AG09309 (cell line): ENCODE measurements at places on chromosomes 4 and X.

- no peak for DNase-seq
These were observed 7.5 kb upstream of the BCOR start for GRCh38 chrX:40104985-40105834.

DNA sequence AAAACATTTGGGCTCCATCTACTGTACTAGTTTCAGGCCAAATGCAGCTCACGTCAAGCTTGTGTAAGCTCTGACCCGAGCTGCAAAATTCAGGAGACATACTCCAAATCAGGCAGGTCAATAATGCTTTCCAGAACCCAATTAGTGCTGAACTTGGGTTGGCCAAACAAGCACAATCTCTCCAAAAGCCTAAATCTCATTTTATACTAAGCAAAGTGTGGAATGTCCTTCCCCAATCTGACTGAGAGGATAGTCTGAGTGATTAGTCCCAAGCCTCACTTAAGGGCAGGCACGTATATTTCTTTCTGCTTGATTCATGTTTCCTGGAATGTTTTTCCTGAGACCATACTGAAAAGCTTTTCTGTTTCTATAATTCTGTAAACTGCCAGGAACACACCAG is 79.9 kb downstream of the NKX6-1 start:
- no peak for DNase-seq

- DNase-seq = no peak
These were observed 6.7 kb upstream of the EIF4E start for GRCh38 chr4:98935633-98936032.

DNA sequence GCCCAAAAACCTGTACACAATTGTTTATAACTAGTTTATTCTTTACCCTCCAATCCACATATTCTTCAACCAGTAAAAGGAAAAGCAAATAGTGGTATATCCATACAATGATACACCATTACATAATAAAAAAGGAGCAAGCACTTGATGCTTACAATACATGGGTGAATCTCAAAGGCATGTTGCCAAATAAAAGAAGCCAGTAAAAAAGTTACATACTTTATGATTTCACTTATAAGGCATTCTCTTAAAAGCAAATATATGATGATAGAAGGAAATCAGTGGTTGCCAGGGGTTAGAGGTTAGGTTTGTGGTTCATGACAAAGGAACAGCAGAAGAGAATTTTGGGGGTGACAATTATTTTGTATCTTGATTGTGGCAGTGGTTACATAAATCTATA is 896.1 kb upstream of the LCORL start:
- no peak for DNase-seq

DNA sequence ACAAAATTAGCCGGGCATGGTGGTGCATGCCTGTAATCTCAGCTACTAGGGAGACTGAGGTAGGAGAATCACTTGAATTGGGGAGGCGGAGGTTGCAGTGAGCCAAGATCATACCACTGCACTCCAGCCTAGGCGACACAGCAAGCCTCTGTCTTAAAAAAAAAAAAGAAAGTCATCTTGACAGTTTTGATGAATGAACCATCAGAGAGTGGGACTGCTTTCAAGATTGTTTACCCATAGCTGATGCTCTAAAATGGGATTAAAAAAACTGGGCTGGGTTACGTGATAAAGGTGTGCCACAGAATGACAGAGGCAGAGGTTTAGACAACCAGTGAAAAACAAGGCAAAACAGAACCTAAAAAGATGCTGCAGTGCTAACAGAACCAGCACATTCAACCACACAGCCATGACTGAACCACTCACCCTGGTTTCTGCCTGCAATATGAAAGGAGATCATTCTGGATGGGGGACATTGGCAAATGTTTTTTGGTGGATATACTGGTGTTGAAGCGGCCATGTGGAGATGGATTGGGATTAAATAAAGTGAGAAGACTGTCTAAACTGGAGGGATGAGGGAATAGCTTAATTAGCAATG is 22.2 kb downstream of the GPAT3 start:
- DNase-seq = no peak

DNA sequence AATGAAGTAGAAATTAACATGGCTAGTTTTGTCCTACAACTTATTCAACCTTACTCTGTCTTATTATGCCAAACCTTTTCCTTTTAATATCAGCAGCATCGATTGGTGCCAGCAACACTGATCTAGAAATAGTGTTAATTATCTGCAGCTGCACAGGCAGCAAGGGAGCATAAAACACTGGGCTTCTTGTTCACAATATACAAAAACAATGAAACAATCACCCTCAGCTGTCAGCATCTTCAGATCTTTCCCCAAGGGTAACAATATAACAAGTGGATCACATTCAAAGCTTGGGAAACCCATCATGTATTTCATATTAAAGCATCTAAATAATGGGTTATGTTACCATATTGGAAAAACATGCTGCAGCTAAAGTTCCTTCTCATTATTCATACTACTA is 238.1 kb downstream of the SPOCK3 start:
- DNase-seq = no peak

GRCh38 chr4:40244606-40245005 is 47.8 kb downstream of the RHOH start:
- DNase-seq = no peak

DNA sequence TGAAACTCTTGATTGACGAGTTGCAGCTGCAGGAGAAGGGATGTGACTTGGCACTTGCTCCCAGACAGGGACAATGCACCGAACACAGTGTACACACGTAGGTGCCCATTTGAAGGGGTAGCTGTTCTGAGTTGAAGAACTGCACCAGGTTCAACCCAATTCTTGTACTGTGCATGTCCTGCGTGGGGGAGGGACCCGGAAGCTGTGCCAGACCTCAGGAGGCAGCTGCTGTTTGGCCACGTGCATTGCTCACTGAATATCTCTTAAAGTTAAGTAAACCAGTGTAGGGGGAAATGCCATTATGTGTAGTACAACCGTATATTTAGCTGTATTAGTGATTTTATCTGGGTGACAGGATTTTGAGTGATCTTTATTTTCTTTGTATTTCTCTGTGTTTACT is 12.0 kb upstream of the RBBP7 start:
- DNase-seq = no peak

- DNase-seq = no peak
These were observed 407.0 kb downstream of the BCOR start for GRCh38 chrX:39690541-39691415.

DNA sequence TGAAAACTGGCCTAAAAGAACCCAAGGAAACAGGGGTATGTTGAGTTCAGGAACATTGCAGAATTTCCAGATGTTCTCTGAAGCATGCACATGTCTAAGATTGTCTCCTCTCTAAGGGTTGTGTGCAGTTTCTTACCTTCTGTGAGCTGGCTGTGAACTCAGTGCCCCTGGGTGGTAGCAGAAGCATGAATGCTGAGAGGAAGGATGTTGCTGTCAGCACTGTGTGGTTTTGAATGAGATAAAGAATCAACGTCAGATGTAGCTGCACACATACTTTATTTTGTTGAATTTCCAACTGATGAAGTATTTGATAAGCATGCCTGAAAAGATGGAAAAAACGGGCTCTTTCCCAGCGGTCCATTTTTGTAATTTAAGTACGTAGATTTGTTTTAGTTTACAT is 23.8 kb upstream of the CD38 start:
- DNase-seq = no peak

DNA sequence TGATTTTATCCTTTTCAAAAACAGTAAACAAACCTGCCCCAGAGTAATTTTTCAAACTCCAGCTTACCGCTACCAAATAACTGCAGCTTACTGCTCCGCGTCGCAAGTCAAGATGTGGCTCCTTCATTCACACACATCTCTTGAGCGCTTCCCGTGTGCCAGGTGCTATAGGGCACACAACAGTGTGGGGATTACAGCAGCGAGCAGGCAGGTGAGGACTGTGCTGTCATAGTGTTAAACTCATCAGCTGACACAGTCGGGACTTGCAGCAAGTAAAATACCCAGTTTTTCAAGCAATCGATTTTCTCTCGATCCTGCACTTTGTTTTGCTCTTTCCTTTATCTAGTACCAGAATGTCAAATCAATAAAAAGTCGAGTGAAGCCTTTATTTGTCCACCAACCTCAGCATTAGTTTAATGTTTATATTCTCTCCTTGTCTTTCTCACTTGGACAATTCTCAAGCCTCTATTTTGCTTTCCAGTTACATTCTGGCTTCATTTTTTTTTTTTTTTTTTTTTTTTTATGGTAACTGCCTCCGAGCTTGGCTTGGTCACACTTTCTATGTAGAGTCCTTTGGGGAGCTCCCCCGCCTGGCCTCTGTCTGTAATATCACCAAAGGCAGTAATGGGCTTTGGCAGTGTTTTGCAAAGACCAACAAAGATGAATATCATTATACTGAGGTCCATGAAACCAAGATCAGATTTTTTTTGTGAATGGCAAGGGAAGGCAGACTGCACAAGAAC is 8.3 kb upstream of the ASB5 start:
- DNase-seq = peak; percentile 25

GRCh38 chr4:121139533-121140222 is 24.4 kb downstream of the TNIP3 start:
- no peak for DNase-seq

DNA sequence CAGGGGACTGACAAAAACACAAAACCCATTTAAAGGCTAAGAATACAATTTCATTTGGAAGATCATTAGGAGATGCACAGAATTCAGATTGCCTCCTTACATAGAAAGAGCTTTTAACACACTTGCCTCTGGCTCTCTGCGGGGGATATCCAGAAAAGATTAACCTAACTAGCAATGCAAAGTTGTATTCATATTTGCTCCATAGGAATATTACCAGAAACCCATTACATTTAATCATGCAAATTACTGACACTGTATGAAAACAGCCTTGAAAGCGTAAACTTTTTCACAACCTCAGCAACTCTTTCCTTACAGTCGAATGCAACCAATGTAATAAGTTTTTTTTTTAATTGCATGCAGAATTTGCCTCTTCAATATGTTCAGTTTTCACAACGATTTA is 1087.3 kb upstream of the PRKX start:
- DNase-seq = no peak

- no peak for DNase-seq
These were observed 209.7 kb upstream of the PRPS2 start for GRCh38 chrX:12581546-12581945.

GRCh38 chr4:74555231-74555630 is 110.3 kb downstream of the AREG start:
- DNase-seq = no peak

DNA sequence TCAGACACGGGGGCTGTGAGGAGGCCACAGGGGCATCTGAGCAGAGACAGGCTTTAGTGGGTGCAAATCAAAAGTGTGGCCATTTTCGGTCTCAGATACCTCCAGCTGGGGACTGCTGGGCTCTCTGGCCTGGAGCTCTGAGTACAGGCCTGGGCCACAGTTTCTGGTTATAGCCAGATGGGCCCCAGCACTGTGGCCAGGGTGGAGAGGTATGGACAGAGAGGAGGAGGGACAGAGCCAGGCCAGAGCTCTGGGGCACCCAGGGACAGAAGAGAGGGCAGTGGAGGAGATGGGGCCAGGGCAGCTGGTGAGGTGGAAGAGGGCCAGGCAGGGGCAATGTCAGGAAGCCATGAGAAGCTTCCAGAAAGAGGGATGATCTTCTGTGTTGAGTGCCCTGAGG is 20.1 kb downstream of the CCNQ start:
- no peak for DNase-seq

DNA sequence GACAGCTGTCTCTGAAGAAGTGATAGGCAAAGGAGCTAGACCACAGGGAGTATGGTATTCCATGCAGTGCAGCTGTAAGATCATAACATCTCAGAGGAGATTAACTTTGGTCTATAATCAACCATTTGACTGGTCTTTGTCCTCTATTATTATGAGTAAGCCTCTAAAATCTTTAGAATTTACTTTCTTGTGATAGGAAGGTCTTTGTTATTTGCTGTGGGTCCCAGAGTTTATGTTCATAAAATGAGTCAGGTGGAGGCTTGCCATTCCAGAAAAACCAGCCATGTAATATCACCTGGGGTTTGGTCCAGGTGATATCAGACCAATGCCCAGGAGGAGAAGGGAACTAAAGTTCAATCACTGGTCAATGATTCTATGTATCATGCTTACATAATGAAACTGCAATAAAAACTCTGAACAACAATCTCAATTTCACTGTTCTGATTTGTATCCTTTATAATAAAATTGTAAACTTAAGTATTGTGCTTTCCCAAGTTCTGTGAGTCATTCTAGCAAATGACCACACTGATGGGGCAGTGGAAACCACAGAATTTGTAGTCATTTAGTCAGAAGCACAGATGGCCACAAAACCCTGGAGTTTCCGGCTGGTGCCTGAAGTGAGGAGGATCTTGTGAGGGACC is 239.6 kb upstream of the TRAM1L1 start:
- no peak for DNase-seq

DNA sequence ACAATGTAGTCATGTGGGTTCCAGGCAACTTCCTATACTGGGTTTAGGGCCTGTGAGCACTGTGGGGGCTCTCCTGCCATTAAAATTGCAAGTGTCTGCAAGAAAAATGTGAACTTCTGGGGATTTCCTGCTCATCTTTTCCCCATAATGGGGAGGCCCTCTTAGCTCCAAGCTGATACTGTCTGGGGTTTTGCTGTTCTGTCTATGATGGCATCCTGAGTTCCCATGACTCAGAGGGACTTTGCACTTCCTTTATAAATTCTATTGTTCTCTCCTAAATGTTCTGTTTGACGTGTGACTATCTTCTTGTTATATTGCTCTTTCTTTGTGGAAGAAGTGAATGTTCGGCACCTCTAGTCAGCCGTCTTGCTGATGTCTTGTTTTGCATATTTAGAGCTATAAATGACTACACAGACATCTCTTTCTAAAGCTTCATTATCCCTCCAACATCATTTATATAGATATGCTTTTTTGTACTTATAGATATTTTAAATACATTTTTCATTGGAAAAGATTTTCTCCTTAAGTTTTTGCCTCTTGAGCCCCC is 465.8 kb downstream of the NAF1 start:
- no peak for DNase-seq

DNA sequence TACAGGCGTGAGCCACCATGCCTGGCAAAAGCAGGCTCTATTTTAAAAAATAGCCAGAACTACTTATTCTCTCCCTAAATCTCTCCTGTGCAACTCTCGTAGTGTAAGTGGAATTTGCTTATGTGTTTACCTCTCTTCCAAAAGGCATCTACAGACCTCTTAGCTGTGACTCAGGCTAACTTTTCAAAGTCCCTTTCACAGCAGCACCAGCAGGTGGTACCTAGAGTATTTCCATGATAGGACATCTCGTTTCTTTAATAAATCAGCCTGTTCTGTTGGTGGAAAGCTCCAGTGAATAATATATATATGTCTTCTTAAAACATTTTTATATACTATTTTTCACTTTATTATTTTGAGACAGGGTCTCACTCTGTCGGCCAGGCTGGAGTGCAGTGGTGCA is 89.0 kb downstream of the NSUN7 start:
- no peak for DNase-seq

DNA sequence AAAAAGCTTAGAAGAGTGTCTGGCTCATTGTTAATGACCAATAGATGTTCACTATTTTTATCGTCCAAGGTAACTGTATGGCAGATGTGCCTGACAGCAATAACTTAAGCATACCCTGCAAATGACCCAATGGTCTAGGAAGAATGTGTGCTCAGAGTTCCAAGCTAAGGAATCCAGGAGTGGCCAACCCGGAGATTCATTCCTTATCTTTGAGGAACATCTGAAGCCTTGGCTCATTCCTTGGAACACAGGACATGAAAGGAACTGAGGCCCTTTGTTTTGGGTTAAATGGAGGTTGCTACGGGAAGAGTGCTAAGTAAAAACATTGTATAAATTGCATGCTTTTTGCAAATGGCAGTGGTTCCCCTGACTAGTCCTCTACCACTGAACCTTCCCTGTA is 38.9 kb upstream of the EFNB1 start:
- no peak for DNase-seq
